Cortex of kidney (tissue), 1 donor: ENCODE measurements at places on chromosomes 5 and 9.

DNA sequence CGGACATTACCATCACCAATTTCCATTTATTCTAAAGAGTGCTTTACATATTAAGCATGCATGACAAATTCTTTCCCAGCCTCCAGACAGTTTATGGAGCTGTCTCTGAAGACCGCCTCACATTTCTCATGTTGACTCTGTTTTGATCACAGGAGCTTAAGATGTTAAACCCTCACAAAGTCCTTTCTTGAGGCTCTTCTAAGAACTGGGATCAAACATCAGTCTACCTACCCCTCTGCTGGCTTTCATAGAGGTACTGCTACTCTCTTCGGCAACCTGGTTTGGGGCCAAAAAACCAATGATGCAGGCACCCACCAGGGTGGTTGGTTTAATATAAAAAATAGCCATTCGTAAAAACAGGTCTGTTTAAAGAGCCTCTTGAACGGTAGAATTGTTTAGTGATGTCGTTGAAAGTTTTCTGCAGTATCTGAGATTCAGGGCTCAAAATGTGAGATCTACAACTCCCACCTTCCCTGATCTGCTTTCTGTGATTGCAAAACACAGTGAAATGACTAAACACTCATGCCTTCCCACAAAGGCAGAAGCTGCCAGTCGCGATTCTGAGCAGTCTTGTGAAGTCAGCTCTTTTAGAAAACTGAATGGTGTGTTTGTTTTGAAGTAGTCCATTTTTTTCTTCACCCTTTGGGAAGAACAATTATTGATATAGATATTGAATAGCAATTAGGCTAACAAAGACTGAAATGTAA is 3.5 kb downstream of the RXFP3 start:
- no peak for DNase-seq

DNA sequence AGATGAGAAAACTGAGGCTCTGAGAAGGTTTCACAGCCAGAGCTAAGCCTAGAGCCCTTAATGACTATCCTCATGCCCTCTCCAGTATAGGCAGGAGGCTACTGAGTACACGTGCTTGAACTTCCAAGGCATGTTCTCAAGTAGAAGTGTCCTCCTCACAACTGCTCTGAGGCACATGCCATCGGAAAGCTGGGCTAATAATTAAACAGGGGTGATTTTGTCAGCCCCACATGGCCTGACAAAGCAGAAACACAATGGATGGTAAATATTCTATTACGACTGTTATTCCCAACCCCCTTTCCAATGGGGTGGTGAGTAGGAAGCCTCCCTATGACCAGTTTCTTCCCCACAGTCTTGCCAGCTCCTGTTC is 34.3 kb downstream of the KCNIP1 start:
- DNase-seq: no peak

DNA sequence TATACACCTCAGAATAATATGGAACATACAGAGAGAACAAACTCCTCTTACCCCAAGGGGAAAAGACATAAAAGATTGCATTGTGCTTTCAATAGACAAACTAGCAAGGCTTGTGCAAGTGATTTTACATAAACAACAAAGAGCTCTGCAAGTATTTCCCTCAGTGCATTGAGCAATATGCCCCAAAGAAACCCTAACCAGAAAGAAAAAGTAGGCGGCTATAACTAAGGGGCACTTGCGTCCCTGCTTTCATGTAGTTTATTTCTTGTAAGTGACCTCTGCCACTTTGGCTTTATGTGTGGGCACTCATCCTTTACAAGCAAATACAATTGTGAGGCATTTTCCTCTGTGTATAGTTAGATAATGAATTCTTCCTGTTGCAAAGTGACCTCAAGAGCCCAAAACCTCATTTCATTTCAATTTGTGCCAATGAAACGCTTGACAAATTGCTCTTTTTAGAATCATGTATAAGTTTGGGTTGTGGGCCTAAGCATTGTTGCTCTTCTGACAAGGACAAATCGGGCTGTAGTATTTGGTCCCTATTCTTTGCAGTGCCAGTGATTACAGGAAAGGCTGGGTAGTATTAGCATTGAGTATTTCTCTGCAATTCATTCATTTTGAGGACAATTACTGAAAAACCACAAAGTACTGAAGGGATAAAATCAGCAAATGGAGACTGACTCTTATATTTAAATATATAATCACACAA is 282.2 kb downstream of the DTWD2 start:
- DNase-seq: no peak

- DNase-seq: no peak
These were observed 186.5 kb downstream of the LURAP1L start for GRCh38 chr9:12961276-12961809.

DNA sequence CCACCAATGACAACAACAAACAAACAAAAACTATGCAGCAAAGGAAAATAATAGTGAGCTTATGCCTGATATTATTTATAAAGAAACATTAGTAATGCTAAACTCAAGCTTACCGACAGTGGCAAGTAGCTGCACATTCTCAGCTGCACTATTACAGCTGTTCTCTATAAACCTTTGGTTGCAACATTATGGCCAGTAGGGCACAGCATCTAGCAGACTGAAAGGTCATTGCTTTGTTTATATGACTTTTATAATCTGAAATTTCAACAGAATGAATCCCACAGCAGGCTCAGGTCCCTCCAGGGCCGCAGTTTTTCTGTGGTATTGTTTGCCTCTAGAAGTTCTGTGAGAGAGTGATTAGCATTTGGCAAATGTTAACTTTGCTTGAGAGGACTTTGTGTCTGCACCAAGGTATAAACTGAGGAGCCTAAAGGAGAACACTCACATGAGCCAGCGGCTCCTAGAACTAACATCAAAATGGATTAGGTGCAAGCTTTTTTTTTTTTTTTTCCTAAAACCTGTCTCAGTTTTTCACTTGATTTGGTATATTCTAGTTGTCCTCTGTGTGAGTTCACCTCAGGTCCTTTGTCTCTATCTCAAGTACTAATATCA is 58.3 kb downstream of the IZUMO3 start:
- no peak for DNase-seq

DNA sequence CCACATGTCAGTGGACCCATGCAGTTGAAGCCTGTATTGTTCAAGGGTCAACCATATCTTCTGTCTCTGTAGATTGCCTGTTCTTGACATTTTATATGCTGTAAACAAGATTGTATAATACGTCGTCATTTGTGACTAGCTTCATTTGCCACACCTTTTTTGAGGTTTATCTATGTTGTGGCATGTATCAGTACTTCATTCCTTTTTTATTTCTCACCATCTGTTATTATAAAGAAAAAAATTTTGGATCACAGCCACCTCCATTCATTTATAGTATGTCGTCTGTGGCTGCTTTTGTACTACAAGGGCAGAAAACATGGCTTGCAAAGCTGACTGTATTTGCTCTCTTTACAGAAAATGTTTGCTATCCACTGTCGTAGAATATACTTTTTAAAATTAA is 72.4 kb downstream of the TEK start:
- DNase-seq: no peak

GRCh38 chr9:16257604-16258003 is 612.9 kb downstream of the BNC2 start:
- no peak for DNase-seq

- no peak for DNase-seq
These were observed 9.9 kb upstream of the NINJ1 start for GRCh38 chr9:93143830-93144530.

GRCh38 chr5:881551-881935 is 11.1 kb downstream of the BRD9 start:
- DNase-seq: no peak

- no peak for DNase-seq
These were observed 568.7 kb upstream of the RGMB start for GRCh38 chr5:98204798-98205197.

- DNase-seq: no peak
These were observed 552.9 kb downstream of the PDE4D start for GRCh38 chr5:59340637-59341036.

- DNase-seq: no peak
These were observed 142.8 kb downstream of the RASEF start for GRCh38 chr9:82920154-82920553.

DNA sequence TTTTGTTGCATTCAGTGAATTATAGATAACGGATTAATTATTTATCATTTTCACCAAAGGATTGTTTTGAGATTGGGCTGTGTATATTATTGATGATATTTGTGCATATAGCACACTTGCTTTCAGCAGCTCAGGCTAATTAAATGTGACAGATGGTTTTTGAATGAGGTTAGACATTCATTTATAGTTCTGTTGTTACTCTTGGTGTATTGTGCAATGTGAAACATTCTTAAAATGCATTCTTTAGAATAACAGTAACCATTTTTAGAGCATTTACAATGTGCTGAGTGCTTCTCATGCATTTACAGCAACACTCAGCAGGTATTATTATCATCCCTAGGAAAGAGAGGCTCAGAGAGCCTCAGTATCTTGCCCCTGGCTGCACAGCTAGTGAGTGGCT is 23.8 kb downstream of the NANS start:
- no peak for DNase-seq

DNA sequence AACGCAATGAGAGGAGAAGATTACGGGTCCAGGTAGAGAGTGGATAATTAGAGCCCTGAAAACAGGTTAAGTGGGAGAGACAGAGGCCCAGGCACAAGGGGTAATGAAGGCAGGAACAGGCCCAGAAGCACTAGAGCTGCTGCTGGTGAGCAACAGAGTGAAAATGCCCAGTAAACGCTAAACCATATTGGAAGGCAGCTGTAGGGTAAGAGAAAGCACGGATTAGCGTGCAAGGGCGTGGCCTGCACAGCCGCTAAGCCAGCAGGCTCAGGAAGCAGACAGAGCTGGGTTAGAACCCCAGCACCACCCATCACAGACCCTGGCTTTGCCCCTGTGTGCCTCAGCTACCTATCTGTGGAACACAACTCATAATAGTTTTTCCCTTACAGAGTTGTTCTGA is 93.2 kb downstream of the PAX5 start:
- no peak for DNase-seq

- no peak for DNase-seq
These were observed 358.2 kb downstream of the BNC2 start for GRCh38 chr9:16512281-16512680.

DNA sequence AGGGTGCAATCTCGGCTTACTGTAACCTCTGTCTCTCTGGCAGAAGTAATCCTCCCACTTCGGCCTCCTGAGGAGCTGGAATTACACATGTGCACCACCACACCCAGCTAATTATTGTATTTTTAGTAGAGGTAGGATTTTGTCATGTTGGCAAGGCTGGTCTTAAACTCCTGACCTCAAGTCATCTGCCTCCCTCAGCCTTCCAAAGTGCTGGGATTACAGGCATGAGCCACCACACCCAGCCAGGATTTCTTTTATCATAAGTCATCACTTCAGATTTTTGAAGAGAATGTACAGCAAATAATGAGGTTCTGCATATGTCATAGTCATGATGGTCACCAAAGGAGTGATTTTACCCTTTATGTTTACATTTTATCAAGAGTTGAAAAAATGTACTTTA is 108.1 kb downstream of the GCNT1 start:
- no peak for DNase-seq

- no peak for DNase-seq
These were observed 55.1 kb downstream of the C9orf152 start for GRCh38 chr9:110152704-110153374.

GRCh38 chr9:5799314-5799713 is 33.6 kb downstream of the ERMP1 start:
- DNase-seq: no peak

DNA sequence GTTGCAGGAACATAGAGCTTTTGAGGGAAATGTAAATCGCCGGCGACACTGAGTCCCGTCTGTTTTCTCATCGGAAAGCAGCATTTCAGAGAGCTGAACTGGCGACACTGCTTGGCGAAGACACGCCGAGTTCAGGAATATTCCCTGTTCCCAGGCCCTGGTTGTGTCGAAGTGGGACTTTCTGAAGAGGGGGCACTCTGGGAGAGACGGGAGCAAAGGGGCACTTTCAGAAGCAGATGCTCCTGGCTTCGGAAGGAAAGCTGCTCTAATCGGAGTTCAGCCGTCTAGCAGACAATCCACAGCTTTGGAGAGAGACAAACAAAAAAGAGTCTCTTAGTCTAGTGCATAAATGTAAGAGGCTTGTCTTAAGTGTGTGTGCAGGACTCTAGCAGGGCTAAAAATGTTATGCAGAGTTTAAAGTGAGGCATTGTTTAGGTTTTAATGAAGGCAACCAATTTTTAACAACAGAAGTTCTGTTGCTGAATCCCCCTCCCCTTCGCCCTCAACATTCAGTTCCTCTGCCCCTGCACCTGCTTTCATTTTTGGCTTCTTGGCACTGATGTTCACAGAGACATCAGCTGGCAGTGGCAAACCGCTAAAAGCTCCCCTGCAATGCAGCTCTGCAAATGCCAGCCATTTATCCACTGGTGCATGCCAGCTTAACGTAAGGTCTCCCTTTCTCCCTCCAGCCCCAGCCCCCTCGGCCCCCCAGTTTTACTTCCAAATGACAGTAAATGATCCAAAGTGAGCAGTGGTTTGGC is 289.5 kb upstream of the MPDZ start:
- no peak for DNase-seq

- DNase-seq: no peak
These were observed 5.3 kb downstream of the C9orf50 start for GRCh38 chr9:129615407-129616285.

- no peak for DNase-seq
These were observed 577.1 kb downstream of the PSAT1 start for GRCh38 chr9:78874061-78874460.

- DNase-seq: no peak
These were observed 331.2 kb upstream of the SMARCA2 start for GRCh38 chr9:1683951-1684350.

- DNase-seq: no peak
These were observed 41.9 kb downstream of the SLC22A5 start for GRCh38 chr5:132411304-132412013.

DNA sequence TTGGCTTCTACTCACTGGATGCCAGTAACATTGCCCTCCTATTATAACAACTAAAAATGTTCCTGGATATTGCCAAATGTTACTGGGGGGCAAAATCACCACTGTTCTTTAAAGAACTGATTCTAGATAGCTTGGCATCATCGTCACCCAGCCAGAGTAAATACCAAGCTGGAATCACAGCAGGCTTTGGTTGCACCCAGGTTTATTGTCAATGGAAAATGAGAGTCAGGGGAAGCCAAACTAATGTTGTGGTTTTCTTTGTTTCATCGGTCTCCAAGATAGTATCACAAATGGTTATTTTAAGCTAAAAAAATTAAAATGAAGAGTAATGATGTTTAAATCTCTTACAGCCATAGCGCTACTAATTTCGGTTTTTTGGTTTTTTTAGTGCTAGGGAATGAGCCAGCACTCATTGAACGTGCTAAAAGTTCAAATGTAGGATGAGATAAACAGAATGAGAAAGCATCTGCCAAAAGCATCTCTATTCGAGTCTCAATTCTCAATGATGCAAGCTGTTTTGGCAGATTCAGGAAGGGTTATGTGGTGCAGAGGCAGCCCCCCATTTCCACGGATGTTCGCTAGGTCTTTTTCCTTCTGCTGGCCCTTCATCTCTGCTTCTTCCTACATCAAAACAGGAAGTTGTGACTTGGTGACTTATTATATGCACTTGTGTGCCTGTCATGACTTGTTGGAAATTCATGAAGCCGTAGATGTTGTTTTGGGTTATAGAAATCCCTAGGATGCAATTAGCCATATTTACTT is 558.0 kb downstream of the EBF1 start:
- no peak for DNase-seq
